ENCODE measurements at places on chromosomes 7 and 10. TPM values are rescaled to one million over a fixed set of nuclear protein-coding genes. Genes with fewer than 3 reads are reported as not detected.
A peak's percentile ranks its signal among the peaks of the same experiment; 100 is the strongest.

DNA sequence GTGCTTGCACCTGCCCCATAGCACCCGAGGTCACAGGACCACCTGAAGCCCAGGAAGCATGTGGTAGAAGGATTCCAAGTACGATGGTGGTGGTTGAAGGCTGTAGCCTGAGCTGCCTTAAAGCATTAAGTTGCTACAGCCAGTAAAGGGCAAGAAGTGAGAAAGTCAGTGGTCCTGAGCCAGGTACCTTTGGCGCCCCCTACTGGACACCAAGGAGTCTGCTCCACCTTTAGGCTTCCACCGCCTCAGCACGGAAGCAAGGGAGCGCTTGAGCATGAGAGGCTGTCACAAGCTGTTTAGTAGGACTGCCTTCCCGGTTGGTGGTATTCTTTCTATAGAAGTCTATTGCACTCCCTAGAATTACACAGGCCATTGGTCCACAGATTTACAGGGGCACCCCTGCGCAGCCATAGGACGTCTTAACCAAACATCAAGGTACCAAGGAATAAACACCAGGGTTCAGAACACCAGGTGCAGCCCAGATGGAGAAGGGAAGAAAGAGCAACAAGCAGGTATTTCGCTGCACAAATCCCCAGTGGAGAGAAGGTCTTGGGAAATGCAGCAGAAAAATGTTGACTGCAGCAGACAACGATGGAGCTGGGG, 2.2 kb downstream of the CRTAC1 start:
- peak; percentile 74 for DNase-seq

GRCh38 chr10:111119637-111120036, 42.8 kb downstream of the ADRA2A start:
- no peak for DNase-seq

PLAU gene
- 5.5 TPM for total RNA-seq

TNS3 gene
- total RNA-seq: 48.8 TPM

DNA sequence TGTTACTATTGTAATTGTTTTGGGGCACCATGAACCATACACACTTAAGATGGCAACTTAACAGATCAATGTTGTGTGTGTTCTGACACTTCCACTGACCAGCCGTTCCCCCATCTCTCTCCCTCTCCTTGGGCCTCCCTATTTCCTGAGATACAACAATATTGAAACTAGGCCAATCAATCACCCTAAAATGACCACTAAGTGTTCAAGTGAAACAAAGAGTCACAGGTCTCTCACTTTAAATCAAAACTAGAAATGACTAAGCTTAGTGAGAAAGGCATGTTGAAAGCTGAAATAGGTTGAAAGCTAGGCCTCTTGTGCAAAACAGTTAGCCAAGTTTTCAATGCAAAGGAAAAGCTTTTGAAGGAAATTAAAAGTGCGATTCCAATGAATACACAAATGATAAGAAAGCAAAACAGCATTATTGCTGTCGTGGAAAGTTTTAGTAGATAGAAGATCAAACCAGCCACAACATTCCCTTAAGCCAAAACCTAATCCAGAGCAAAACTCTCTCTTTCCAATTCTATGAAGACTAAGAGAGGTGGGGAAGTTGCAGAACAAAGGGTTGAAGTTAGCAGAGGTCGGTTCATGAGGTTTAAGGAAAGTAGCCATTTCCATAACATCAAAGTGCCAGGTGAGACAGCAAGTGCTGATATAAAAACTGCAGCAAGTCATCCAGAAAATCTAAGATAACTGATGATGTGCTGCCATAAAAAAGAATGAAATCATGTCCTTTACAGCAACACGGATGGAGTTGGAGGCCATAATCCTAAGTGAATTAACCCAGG, 90.6 kb downstream of the MTPN start:
- no peak for DNase-seq

All from type B pancreatic cell (in vitro differentiated cells).